HFF-Myc (cell line): ENCODE measurements at places on chromosomes 16 and 17.
A peak's percentile ranks its signal among the peaks of the same experiment; 100 is the strongest.

DNA sequence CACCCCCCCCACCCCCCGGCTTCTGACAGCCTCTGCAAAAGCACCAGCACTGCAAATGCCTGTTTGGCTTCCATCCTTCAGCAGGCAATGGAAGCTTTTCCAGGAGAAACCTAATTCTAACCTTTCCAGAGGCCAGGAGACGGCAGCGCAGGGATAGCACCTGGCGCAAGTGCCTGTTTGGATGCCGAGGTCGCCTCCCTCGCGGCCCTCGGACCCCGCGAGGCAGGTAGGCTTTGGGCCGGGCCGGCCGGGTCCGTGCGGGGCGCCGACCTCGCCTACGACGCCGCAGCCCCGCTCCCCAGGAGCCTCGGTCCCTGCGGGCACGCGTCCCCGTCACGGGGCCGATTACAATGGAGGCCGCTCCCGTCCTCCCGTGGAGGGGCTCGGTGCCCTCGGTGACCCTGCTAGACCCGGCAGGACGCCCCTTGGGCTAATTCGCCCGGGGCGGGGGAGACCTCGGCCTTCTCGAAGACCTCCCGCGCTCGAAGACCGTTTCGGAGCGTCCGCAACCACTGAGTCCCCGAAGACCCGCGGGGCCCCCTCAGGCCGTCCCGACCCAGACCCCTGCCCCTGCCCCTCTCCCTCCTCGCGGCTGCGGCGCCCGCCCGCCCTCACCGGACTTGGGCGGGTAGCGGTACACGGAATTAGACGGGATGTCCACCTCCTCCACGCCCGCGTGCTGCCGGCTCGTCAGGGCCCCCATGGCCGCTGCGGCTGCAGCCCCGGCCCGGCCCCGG, 587 bp downstream of the RNF157 start:
- no peak for DNase-seq

DNA sequence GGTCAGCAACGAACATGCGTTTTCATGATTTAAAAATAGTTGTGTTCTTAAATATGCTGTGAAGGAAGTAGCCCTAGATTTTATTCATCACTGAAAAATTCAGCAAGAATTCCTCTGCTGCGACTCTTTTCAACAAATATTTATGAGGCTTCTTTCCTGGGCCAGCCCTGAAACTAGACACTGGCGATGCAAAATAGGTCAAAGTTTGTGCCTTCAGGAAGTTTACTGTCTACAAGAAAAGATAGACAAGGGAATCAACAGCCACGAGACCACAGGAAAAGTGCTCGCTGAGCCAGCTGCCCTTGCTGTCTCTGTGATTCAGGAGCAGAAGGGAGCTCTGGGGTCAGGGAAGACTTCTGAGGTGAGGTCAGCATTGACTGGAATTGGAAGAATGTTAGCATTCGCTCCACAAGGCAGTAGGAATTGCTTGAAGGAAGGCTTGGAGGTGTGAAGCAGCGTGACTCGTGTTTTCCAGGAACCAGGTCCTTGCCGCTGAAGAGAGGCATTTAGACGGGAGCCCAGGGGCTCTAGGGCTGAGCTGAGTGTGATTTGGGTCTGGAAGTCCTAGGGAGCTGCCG, 1.9 kb upstream of the RPL26 start:
- DNase-seq: peak; percentile 65

DNA sequence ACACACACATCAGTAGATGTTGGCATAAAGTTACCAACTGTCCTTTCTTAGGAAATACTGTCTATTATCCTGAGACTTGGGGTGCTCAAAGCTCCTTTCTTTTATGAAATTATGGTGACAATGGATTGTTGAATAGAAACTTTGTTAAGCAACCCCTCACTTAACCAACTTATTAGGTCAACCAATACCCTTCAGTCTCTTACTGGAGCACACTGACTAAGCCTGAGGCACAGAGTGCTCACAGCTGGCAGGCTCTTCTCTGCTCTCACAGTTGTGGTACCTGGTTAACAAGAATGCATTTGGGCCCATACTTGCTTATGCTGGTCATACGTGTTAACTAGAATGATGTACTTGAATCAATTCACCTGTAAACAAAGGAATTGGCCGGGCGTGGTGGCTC, 24.8 kb downstream of the CD300LF start:
- no peak for DNase-seq

DNA sequence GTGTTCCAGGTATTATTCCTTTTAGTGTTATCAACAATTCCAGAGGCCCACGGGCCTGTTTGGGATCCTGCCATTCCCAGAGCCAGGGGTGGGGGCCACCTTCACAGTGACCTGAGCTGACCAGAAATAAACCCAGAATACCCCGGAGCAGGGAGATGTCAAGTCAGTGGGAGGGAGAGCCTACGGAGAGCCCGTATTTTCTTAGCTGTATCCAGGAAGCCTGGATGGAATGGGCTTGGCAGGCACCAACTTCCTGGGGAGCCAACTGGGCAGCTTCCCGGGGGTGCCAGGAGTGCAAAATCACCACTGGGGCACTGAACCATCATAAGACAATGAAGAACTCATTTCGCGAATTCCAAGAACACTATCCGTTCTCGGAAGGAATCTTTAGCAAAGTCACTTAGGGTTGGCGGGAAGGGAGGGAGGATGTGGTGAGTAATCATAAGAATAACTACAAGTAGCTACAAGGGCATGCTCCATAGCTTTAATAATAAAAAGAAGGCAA, 13.2 kb upstream of the MRTFB start:
- no peak for DNase-seq

DNA sequence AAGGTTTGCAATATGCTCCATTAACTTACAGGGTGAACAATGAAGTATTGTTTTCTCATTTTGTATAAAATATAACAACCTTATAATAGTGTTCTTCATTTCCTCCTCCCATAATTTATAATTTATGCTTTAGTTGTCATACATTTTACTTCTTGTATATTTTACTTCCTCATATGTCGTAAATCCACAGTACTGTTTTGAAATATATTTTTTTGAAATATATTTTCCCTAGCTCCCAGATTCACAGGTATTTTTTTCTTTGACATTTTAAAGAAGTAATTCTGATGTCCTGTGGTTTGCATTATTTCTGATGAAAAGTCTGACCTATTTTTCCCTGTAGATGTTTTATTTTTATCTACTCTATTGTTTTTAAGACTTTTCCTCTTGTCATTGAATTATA, 52.7 kb downstream of the VMP1 start:
- no peak for DNase-seq

GRCh38 chr16:57392694-57393093, 11.9 kb upstream of the CCL17 start:
- DNase-seq: no peak

GRCh38 chr16:78538292-78538691, 438.8 kb downstream of the WWOX start:
- DNase-seq: no peak

DNA sequence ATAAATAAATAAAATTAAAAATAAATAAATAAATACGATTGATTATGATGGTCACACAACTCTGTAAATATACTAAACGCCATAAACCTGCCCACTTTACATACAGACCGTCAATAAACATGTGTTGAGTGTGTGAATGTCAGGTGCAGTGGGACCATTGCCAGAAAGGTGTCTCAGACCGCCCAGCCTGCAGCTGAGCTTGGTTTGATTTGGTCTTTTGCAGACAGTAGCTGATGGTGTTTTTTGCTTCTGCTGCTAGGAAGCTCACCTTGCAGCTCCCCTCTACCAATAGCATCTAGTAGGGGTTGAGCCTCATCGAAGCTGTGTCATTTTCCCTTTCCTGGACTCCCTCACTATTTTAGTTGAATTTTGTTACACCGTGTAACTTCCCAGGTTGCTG, 23.5 kb downstream of the UBALD1 start:
- DNase-seq: no peak

- no peak for DNase-seq
Observed at GRCh38 chr17:81330884-81331245, 35.8 kb upstream of the SLC38A10 start.

DNA sequence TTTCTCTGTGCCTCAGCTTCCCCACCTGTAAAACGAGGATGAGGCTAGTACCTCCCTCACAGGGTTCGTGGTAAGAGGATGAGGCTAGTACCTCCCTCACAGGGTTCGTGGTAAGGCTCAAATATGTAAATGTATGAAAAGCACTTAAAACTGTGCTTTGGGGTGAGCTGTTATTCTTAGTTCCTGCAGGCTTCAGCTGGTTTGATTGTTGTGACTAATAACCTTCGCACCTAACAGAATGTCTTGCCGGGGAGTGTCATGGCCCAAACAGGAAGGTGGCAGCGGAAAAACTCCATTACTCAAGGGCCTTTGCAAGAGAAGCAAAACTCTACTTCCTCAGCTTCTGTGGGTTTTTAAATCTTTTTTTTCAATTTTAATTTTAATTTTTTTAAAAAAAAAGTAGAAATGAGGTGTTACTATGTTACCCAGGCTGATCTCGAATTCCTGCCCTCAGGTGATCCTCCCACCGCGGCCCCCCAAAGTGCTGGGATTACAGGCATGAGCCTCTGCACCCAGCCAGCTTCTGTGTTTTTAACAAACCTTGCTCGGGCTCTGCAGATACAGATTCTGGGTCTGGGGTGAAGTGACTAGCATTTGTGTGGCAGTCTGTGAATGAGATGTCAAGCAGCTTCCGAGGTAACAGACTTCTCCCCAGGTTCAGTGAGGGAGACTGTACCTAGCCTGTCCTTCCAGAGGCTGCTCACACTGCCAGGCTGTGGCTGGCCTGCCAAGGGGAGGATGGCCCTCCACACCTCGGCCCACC, 103.0 kb downstream of the RAB11FIP4 start:
- DNase-seq: no peak

GRCh38 chr16:90020838-90021382, 1.7 kb upstream of the DBNDD1 start:
- DNase-seq: no peak

- DNase-seq: no peak
Observed at GRCh38 chr17:81341516-81342268, 46.6 kb upstream of the SLC38A10 start.

- DNase-seq: no peak
Observed at GRCh38 chr17:27930000-27930399, 36.8 kb upstream of the LYRM9 start.

DNA sequence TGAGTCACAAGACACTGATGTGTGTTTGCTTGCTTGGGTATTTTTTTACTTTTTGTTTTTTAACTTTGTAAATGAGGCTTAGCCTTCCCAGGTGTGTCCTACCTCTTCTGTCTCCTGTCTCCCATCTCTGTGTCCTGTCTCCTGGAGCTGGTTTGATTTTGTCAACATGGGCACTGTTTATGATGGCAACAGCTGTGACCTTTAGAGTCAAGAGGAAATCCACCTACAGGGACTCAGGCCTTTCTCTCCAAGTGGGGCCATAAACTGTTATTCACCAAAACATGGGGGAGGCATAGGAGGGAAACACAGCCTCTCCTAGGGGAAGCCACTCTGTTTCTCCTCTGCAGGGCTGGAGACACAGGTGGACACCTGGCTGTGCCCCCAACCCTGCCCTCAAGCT, 13.1 kb upstream of the PLCG2 start:
- no peak for DNase-seq

DNA sequence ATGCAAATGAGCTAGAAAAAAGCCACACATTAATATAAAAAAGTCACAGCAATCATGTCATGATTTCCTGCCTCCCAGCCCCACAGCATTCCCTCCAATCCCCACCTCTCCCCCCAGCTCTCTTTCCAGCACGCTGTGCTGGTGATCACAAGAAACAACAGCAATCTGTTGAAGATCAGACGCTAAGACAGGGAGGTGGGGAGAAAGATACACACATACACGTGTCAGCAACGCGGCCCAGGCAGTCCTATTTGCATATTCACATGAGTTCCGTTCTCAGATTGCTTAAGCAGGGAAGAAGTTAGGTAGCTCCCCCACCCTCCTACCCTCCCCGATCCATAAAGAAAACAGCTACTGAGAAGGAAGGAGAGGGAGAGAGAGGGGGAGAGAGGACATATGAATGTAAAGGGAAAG, 405.5 kb upstream of the PSMD7 start:
- no peak for DNase-seq

DNA sequence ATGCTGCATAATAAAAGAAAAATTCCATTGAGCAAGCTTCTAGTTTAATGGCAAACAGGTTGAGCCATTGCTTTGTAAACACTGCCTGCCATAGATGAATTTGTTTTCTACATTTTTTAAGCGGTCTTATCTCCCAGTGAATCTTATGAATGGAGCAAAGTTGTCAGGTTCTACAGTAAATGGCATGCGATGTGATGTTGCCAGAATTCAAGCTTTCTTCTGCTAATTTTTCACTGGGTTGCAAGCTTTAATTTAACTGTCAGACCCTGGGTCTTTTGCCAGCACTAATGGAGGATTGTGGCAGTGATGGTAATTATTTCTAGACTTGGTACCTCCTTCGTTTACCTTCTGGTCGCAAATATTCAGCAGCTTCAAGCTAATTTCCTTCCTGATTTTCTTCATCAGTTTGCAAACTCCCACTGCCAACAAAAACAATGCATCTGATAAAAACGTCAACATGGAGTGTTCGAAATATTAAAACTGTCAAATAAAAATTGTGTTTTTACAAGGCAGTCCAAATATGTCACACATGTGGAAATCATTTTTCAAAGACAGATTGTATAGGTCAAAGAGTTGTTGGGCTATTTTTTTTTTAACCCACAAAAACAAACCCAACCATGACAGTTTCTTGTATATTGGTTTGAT, 274.2 kb upstream of the ERCC4 start:
- no peak for DNase-seq

DNA sequence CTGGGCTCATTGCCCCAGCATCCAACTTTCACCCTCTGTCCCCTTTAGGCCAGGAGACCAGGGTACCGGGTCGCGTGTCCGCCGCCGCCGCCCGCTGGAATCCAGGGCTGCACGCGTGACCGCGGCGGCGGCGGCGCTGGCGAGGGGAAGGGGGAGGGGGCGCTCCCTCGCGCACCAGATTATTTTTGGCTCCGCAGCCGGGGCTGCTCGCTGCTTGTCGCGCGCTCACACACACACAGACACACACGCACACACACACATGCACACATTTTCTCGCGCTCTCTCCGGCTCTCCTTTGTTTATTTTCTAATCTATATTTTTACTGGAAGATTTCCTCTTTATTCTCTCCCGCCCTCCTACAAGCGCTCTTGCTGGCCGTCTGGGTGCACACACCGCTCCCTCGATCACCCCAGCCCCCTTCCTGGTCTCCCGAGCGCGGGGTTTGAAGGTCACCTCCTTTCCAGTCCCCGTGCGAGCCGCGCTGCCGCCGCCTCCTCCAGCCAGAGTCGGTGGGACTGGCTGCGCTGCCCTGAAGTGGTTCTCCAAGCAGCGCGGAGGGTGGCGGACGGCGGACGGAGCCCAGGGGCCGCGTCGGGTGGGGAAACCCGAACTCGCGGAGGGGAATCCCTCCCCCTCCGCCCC, 921.4 kb upstream of the EEF2KMT start:
- DNase-seq: no peak

DNA sequence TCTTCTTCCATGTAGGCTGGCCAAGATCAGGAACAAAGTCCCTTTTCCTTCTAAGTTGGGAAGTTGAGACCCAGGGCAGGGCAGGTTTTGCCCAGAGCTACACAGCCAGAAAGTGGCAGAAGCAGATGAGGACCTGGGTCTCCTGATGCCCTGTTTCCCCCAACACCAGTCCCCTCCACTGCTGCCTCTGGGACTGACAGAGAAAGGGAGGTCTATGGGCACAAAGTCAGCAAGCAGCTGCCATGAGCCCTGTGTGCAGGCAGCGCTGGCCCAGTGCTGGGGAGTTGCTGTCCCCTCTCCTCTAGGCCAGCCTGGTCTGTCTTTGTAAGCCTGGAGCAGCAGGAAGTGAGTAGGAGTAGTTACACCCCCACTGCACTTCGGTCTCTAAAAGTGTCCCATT, 46.9 kb upstream of the NKD1 start:
- no peak for DNase-seq
